Stimulated activated CD4-positive, alpha-beta T cell treated with anti-CD3 and anti-CD28 coated beads, Interleukin-1b, Interleukin-23, amount 100 ng/mL, for 1 hour (primary cell): ENCODE measurements at places on chromosomes 3 and 15.

DNA sequence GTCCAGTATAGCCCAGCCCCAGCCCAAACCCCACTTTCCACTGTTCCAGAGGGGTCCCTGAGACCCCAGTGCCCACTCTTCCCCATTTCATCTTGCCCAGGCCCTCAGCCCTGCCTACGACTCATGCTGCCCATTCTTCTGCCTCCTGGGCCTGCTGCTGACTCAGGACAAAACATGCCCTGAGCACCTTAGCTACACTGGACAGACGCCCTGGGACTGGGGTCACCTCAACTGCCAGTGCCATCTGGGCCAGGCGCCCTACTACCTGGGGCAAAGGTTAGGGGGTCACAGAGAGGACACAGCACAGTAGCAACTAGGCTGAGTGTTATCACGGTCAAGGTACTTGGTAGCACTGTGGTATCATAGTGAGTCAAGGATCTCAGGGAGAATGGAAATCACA is 2.6 kb upstream of the LAMB2 start:
- no peak for DNase-seq

GRCh38 chr3:66121318-66121717 is 82.6 kb upstream of the MAGI1 start:
- no peak for DNase-seq

- DNase-seq, result no peak
Observed at GRCh38 chr3:126546549-126547239, 12.0 kb downstream of the C3orf22 start.

DNA sequence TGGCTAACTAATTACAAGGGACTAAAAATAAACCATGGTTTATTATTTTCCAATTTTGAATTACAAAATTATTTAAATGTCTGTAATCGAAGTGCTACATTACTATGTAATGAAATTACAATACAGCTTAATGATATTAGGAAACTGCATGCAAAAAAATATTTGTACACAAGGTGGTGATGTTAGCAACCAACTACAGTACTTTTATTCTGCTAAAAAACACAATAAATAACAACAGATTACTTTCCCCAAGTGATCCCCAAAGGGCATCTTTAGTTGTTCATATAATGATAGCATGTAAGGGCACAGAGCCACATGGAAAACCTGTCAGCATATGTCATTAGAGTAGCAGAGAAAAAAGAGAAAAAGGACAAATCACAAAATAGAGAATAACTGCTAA is 147.5 kb upstream of the SOX2 start:
- DNase-seq, result no peak

GRCh38 chr3:149839896-149840295 is 26.9 kb downstream of the RNF13 start:
- DNase-seq, result no peak

DNA sequence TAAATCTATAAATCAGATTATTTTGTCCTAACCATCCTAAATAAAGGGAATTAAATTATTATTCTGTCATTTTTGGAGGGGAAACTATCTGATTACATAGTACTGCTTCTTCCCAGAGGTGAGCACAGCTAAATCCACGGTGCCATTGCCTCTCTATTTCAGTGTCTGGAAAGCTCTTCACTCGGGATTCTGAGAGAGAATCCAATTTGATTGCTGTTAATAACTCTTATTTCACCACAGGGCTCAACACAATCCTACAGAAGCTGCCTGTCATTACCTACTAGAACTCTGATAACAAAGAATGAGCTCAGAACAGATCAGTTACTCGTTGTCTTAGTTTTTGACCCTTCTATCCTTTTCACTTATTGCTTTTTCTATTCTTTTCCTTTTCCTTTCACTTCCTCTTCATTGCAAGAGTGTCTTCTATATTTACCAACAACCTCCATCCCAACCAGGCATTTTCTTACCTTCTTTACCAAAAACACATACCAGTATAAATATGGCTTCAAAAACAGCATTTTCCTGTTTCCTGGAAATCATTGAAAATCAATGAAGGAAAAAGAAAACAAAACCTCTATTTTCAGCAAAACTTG is 30.4 kb downstream of the OXNAD1 start:
- no peak for DNase-seq

DNA sequence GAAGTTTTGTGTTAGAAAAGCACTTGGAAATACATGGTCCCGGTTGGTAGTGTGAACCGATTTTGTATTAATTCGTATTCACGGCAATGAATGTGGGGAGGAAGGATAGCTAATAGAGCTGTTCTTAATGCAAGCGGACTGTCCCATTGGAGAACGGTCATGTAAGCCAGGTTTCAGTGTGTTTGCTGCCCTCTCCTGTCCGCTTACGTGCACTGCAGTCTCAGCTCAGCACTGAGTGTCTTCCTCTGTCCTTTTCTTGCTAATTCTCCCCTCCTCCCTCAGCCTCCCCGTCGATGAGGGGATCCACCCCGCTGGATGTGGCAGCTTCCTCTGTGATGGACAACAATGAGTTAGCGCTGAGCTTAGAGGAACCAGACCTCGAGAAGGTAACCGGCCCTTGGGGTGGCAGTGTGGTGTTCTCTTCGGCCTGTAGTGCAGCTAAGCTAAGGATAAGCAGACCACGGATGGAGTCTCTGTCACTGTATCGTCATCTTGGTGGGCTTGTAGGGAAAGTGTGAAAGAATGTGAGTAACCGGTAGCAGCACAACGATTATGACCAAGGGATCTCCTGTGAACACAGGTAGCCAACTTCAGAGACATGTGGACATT is 267.5 kb upstream of the CHRM5 start:
- DNase-seq, result peak; percentile 3

DNA sequence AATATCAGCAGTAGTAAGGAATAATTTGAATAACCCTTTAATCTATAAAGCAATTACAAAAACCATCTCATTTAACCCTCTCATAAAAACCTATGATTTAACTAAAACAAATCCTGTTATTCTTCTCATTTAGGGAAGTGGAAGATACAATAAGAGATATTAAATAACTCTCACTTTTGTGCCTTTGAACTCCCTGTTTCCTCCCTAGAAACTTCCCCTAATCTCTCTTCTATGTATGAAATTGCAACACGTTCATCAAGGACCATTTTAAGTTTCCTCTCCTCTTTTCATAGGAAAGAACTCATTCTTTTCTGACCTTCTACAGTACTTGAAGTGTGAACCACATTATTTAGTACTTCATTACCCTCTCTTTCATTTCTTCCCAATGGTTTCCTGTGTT is 18.8 kb upstream of the FAM81A start:
- no peak for DNase-seq

- no peak for DNase-seq
Observed at GRCh38 chr3:46083956-46084355, 56.7 kb upstream of the XCR1 start.

GRCh38 chr3:60017631-60018030 is 967.8 kb upstream of the CFAP20DC start:
- no peak for DNase-seq

DNA sequence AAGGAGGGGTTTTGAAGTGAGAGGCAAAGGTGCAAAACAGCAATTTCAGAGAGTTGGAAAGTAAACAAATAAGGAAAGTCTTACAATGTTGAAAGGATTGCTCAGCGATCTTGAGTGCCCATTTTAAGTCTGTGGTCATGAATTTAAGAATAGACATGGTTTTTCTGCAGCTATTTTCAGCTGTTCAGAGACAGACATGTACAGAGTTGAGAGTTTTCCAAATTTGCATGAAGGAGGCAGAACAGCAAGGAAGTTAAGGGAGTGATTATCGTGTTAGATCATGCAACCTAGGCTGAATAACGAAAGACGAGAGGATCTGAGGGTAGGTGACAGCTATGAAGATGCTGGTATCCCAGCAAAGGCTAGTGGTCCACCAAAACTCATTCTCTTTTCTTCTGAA is 37.2 kb downstream of the DET1 start:
- DNase-seq, result no peak

DNA sequence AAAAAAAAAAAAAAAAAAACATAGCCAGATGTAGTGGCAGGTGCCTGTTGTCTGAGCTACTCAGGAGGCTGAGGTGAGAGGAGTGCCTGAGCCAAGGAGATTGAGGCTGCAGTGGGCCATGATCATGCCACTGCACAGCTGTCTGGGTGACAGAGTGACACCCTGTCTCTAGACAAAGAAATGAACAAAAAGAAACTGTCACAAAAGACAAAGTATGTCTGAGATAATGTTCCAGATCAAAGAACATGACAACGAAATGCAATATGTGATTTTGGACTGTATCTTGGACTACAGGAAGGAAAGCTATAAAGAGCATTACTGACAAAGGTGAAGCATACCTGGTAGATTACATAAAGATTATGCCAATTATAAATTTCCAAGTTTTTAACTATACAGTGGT is 862.8 kb downstream of the ROBO2 start:
- DNase-seq, result no peak

DNA sequence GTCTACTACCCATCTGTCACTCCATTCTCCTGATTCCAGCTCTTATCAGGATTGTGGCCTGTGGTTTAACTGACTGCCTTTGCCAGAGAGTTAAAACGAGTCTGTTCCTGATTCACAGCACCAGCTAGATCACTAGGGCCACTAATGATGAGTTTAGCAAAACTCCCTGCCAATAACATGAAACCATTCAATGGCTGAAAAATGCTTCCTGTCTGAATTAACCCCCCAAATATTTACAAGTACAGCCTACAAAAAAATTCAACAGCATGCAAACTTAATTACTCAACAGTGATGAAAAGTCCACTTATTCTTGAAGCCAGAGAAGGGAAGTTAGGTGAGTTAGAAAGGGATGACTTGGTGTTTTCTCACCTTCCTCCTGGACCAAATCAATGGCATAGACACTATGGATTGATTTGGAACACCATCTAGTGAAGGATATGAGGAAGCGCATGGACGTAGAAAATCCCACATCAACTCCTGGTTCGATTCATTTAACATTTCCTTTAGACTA is 141.4 kb downstream of the TGFBR2 start:
- DNase-seq, result no peak

DNA sequence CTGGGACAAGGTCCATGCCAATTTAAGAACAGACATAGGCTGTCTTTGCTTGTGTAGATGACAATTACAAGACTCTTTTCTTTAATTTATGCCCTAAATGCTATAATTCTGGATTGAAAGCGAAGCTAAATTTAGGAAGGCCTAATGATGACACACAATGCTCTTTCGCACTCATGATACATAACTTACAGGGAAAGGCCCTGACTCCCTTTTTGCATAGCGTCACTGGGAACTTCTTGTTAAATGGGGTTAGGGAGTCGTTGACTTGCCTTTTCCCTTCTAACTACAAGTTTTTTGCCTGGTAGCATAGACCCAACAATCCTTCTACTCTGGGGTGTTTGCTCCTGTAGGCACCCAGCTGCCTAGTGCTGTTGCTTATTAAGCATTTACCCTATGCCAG is 329.5 kb upstream of the LRRFIP2 start:
- no peak for DNase-seq

- no peak for DNase-seq
Observed at GRCh38 chr3:52218454-52218853, 7.0 kb downstream of the TLR9 start.

- no peak for DNase-seq
Observed at GRCh38 chr3:119746423-119746822, 35.5 kb upstream of the NR1I2 start.

DNA sequence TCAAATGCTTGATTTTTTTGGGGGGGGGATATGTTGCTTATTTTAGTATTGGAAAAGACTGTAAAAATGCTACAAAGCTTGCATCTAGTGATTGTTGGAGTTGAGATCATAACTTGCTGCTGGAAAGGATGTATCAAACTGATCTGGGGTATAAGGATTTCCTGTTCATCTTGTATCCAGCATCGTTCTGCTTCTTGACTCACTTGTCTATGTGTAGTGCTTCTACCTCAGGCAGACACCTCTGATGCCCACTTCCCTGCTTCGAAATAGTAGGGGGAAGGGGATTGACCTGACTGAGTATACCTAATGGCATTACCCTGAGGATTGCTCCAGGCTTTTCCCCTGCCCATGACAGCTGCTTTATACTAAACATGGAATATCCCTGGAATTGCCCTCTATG is 42.7 kb downstream of the STT3B start:
- no peak for DNase-seq

GRCh38 chr3:128123156-128123537 is 465 bp downstream of the RUVBL1 start:
- no peak for DNase-seq

- no peak for DNase-seq
Observed at GRCh38 chr3:193554811-193555210, at the start of gene ATP13A4. Gene ATP13A4 (minus strand): TSS chr3:193554895. CDS start chr3:193554799, 96 bp downstream.

GRCh38 chr3:197456261-197457091 is 99.3 kb downstream of the BDH1 start:
- no peak for DNase-seq

DNA sequence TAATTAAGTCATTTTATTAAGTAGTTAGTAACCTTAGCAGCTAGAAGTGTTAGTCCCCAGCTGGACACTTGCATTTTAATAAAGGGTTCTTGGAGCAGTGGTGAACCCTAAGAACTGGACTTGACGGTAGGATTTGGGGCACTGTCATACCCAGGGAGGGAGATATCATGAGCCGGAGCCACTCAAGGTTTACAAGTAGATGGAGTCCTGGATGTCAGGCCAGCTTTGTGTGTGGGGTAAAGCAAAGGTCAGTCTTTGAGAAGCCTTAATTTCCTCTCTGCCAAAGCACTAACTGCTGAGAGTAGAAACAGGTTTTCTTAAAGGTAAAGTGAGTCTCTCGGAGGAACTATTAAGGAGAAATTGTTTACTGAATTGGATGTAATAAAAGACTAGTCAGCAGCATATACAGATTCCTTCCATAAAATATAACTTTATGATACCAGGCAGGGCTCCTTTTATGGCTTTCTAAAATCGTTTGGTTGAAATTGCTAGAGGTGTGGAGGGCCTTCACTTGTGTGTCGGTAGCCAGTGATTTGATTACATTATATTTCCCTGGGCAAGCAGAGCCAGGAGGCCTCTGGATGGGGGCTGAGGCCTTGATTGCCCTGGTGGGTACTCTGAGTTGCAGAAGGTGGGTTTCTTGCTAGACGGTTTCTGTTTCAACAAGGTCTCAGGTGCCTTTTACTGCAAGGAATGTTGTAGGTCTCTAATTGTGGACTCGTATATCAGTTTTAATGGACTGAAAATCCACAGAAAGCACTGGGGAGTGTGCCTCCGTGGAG is 23.1 kb downstream of the SQOR start:
- no peak for DNase-seq

DNA sequence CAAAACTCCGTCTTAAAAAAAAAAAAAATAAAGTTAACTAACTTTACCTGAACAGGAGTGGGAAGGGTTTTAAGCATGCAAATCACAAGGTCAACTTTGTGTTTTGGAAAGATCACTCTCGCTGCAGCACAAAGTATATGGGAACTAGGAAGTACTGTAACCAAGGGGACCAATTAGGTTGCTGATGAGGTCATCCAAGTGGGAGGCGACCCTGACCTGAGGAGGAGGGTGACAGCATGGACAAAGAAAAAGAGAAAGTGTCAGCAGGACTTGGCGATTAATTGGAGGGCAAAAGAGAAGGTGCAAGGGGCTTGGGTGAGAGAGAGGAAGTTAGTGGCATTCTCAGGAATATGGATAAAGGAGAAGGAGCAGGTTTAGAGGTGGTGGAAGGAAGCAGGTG is 89.5 kb upstream of the ZBED2 start:
- DNase-seq, result no peak
